ENCODE measurements at places on chromosomes 1 and 21. TPM values are rescaled to one million over a fixed set of nuclear protein-coding genes. Genes with fewer than 3 reads are reported as not detected.

GRCh38 chr1:226497991-226498639, 50.4 kb upstream of the STUM start:
- DNase-seq: no peak

IFNLR1 gene
- 7.7 TPM for total RNA-seq

- DNase-seq: no peak
Observed at GRCh38 chr1:6935911-6936690, 150.8 kb downstream of the CAMTA1 start.

DNA sequence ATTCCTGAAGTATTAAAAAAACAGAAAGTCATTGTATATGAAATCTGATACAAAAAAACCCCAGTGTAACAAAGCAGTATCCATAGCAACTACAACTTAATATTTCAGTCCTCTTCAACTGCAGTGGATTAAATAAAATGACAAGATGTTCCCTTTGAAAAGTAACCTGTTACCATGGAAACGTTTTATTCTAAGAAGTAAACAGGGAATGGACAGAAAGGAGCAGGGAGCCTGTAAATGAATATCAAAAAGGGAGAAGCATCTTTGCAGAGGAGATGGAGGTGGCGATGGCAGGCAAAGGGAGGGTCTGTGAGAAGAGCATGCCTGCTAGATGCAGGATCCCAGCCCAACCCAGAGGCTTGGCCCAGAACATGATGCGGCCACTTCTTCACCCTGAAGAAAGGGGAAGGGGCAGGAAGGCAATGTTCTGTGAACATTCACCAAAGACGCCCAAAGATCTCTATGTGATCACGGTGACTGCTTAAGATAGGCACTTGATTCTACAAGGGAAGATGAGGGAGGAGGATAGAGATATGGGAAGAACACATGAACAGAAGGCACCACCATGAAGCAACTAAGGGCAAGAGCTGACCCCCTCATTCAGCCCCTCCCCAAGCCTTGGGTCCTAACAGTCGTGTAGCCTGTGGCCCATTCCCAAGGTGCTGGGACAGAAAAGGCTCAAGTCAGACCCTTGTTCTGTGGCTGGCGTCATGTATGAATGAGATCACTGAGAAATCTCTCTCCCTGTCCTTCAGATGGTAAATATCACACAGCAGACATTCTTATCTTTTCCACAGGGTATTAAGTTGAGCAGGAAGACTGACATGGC, 200.0 kb downstream of the SLC45A1 start:
- DNase-seq: no peak

SPRR2F gene
- not detected for total RNA-seq

SLC30A10 gene
- total RNA-seq: 0.26 TPM

- no peak for DNase-seq
Observed at GRCh38 chr1:184635347-184635979, 119.2 kb downstream of the EDEM3 start.
